NCI-H69 (cell line): ENCODE measurements at places on chromosomes 2 and 18.

- DNase-seq, result peak; percentile 12
These were observed 43.6 kb downstream of the MRPS5 start for GRCh38 chr2:95077861-95078603.

DNA sequence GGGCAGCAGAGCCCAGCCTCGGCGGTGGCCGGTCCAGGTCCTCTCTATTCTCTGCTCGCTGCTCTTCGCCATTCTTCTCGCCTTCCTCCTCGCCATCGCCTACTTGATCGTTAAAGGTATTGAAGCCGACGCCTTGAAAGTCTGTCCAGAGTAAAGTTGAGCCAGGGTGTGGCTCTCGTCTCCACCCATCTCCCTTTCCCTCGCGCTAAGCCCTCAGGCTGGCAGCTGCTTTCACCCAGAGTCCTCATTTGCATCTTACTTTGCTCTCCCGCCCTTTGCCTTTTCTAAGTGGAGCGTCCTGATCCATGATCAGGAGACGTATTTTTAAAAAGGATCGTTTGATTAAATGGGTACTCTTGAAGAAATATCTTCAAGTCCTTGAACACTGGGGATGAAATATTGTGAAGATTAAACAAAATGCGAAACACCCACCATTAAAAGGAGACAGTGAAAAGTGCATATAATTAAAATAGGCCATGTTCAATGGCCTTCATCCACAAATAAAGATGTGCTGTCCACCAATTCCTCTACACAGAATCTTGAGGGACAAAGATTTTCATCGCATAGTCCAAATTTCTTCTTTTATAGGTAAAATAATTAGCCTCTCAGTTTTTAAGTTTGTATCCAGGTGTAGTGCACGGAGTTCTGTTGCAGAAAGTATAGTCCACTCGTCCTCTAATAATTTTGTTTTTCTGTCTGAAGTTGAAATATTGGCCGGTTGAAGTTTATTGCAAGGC, 657 bp downstream of the ARL6IP6 start:
- DNase-seq, result peak; percentile 81

DNA sequence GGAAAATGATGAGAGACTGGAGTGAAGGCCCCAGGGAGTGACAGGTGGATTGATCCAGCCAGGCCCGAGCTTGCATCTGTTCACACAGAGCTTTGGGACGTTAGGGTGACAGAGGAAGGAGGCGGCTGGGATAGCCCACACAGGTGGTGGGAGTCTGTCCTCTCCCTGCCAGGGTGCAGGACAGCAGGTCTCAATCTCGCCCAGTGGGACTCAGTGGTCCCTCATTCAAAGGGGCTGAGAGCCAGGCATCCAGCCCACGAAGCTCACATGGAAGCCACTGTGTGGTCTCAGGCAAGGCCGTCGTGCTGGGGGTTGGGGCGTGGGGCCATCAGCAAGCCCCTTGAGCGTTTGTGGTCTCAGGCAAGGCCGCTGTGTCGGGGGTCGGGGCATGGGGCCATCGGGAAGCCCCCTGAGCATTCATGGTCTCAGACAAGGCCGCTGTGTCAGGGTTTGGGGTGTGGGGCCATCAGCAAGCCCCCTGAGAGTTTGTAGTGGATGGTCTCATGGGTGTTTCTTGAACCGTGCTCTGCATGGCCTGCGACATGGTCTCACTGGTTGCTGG, 8.3 kb downstream of the KCNG2 start:
- no peak for DNase-seq

DNA sequence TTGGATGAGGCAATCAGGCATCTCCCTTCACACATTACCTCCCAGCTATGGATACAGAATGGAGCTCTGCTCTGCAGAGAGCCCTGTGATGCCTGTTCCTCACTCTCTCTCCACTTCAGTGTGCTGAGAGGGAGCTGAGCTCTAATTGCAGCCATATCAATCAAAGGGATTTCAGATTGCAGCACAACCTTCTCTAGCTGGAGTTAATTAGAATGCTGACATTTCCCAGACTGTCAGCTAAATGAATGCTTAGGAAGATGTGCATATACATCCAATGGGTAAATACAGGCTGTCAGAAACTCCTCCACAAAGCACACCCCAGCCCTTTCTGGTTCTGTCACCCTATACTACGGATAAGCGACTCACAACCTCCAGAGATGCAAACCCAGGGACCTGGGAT, 402.6 kb downstream of the EIPR1 start:
- DNase-seq, result no peak

DNA sequence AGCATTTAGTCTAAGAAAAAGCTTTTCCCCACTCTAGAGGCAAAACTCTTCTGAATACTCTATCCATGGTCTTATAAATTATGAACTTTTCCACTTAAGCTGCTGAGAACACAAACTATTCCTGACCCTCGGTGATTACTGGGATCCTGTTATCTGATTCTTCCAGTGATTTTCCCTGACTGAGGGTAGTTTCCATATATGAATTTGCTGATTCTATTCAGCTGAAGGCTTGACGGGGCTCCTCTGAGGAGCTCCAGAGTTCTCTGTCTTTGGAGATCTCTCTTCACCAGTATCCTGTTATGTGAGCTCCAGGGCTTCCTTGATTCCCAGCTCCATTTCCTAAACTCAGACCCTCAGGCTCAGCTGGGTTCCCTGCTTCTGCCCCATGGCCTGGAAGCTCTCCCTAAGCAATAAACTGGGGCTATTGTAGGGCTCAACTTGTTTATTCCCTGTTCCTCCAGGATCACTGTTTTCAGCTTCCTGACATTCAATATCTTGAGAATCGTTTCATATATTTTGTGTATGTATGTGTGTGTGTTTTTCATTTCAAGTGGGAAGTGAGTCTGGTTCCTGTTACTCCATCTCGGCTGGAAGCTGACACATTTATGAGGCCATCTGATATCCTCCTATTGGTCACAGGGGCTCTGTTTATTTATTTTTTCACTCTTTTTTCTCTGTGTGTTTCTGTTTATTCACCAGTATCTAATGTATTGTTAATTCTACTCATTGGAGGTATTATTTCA, 78.2 kb downstream of the ARHGAP28 start:
- peak; percentile 61 for DNase-seq

GRCh38 chr2:217732992-217733391, 269.8 kb downstream of the TNS1 start:
- DNase-seq, result no peak

DNA sequence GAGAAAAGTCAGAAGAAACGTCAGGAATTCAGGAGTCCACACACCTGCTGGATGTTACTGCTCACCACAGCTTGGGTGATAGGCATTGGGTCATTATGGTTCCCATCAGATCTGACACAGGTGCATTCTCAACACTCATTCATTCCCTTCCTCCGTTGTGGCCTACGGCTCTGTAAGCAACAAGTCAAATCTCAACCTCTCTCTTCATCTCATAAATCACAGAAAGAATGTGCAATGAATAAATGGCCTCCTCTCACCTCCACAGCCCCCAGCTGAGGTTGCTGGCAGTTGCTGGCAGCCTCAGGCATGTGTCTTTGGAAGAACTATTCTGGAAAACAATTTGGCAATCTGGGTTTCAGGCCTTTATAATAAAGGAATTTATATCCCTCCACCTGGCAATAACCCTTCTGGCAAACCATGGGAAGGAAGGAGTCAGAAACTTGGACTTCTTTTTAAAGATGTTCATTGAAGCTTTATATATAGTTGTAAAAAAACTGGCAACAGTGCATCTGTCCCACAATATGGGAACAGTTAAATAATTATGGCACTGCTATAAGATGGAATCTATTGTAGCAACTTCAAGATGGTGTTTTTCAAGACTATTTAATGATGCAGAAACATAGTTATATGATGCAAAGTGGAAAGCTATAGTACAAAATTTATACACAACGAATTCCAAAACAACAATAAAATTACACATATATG, 175.4 kb downstream of the ANAPC1 start:
- DNase-seq, result no peak

GRCh38 chr2:241774419-241775222, 2.0 kb upstream of the GAL3ST2 start:
- peak; percentile 80 for DNase-seq

GRCh38 chr2:110747522-110748488, 15.4 kb downstream of the ACOXL start:
- DNase-seq, result peak; percentile 70

- no peak for DNase-seq
These were observed 90.4 kb downstream of the TFCP2L1 start for GRCh38 chr2:121194626-121195025.

DNA sequence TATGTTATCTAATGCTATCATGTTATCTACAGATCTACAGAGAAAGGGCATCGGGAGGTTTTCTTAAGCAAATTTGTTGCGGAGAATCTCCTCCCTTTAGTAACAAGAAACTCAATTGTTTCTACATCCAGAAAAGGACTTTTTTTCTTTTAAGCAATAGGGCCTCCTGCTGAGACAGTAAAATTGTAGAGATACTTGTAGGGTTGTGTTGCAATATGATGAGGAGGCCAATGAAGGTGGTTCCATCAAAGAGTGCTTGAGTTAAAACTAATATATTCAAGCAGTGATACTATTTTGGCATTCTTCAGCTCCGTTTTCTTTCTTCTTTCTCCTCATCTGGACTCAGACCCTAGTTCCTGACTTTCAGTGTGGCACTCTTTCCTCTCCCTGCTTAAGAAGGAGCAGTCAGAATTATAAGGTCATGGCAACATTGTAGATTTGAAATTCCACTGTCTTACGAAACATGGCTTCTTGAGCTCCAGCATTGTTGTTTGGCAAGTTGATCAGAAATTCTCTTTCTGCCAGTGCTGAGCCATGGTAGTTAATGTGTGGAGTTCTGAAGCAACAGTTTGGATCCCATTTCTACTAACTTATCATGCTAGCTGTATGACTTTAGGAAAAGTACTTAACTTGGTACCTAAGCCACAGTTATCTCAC, 202.0 kb upstream of the SLC14A2 start:
- DNase-seq, result no peak

- DNase-seq, result no peak
These were observed 154.8 kb downstream of the COL6A3 start for GRCh38 chr2:237259201-237259600.

- DNase-seq, result peak; percentile 90
These were observed at the start of gene FIGN for GRCh38 chr2:163735685-163736432. Gene FIGN (minus strand): TSS chr2:163736008. CDS start chr2:163734927, 1,081 bp downstream.

DNA sequence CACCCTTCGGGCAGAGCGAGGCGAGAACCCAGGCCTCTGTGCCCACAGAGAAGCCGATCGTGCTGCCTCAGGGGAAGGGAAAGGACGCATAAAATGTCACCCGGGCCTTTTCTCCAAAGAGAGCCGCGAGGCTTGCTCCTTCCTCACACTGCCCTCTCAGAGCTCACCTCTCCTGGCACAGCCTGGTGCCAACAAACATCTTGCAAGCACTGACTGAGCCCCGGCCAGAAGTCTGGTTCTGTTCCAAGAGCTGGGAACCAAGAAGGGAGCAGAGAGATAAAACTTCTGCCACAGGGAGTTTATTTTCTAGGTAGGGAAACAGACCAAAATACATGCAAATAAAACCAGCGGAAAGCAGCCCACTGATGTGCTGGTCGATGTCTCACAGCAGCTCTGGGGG, 13.6 kb upstream of the ADI1 start:
- no peak for DNase-seq

GRCh38 chr2:2599441-2599840, 268.4 kb upstream of the MYT1L start:
- DNase-seq, result no peak

DNA sequence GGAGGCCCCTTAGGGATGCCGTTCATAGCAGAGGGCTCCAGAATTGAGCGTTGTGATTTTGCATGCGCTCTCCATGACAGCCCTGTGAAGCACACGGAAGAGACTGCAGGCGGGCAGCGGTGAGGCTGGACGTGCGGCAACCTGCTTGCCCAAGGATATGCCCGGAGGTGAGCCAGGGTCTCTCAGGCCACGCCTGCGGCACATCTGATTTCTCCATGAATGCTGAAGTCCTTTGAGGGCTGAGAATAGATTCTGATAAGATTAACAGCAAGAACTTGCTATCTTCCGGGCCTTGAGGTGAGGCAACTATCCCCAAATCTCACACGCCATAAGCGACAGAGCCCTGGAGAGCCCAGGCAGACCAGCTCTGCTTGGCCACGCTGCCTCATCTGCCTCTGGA, 55.6 kb upstream of the LAMA1 start:
- DNase-seq, result no peak

DNA sequence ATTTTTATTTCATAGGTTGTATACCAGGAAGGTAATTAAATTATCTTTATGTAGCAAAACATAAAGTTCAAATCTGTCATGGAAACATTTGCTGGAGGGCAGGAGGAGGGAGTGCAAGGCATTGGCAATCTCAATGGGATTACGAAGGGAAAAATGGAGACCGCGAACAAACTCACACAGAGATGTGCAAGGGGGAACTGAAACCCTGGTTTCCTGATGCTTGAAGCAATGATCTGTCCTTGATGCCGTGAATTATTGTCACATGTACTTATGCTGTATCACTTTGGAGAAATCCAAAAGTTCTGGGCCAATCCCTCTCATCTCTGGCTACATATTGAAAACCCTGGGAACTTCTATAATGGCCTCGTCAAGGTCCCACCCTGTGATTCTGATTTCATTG, 65.0 kb upstream of the MFF start:
- no peak for DNase-seq

DNA sequence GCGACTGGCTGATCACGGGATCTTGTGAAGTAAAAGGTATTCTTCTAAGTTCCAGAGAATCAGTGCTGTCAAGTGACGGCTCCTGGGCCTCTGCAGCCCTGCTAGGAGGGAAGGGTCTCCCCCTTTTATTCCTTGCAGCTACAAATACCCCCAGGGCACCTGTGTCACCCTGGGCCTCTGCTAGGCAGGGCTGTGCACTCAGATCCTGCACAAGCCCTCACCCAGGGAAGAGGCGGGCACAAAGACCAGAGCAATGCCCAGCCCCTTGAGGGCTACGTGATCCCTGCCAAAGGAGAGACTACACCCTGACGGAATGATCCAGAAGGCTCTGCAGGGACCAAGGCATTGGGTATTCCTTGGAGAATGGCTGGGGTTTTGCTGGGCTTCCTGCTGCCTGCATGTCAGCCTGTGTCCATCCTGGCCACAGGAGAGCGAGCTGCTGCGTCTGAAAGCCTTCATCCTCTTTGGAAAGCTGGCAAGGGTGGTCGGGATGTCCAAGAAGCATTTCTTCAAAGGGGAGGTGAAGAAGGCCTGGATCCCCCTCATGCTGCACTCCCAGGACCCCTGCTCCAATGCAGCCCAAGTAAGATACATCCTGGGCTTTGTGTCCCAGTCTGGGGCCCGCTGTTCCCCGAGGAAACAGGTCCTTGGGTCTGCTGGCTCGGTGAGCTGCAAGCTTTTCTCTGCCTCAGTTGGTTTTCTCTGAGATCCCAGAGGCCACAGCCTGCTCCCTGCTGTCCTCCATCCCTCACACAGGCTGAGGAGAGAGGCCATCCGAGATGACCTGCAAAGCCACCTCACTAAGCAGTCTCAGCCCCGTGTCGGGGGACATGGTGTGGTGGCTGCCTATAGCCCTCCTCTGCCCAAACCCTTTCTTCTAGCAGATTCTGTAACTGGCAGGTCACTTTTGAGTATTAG, 24.9 kb downstream of the HJURP start:
- DNase-seq, result no peak
